ENCODE measurements at places on chromosomes 6 and 20.

DNA sequence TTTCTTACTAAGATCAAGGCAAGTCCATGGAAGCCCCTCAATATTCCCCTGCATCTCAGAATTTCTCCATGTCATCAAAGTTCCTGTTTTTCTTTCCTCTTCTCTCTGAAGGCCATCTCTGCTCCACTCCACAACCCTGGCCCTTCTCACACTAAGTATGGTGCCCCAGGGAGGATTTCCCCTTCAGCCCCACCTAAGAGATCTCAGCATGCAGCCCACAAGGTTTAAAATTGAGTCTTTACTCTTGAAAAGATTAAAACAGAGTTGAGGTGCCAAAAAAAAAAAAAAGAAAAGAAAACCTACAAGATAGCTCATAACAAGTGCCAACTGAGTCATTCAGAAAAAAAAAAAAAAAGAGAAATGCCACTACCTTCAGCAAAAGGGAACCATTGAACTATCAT is 36.5 kb upstream of the TNFAIP3 start:
- DNase-seq = no peak

DNA sequence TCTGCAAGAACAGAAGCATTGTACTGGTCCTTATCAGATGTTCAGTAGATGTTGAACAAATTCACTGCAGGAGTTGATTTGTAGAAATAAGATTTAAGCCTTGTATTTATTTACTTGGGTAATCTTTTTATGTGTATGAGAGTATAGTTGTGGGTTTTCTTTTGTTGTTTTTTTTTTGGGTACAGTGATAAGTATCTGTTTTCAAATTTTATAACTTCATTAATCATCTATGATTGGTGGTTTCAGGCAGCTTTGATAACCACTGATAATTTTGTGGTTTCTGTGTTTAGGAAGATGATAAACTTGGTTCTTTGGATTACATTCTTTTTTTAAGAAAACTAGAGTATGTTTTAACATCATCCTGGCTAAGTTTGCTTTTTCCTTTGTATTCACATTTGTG is 2.8 kb downstream of the AFDN start:
- no peak for DNase-seq

DNA sequence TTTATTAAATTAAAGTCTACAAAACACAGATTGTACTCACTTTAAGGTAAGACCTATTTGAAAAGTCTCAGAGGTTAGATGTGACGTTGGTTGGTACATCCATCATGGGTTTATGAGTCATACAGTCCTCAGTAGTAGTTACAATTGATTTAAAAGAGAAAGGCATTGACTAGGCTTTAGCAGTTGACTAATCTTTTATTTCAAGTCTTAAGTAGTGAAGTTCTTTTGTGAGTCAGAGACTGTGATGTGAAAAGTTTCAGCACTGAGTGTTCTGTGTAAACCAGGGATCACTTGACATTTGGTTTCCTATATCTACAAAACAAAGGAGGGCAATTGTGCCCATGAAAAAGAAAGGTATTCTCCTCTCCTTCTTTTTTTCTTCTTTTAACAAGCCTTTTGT is 221.3 kb downstream of the GRIK2 start:
- DNase-seq = no peak

- no peak for DNase-seq
These were observed 212.9 kb downstream of the QKI start for GRCh38 chr6:163627274-163628062.

- peak; percentile 2 for DNase-seq
These were observed 26.5 kb downstream of the BCKDHB start for GRCh38 chr6:80133020-80133419.

- DNase-seq = no peak
These were observed 193.7 kb downstream of the CDH4 start for GRCh38 chr20:61445741-61446140.

DNA sequence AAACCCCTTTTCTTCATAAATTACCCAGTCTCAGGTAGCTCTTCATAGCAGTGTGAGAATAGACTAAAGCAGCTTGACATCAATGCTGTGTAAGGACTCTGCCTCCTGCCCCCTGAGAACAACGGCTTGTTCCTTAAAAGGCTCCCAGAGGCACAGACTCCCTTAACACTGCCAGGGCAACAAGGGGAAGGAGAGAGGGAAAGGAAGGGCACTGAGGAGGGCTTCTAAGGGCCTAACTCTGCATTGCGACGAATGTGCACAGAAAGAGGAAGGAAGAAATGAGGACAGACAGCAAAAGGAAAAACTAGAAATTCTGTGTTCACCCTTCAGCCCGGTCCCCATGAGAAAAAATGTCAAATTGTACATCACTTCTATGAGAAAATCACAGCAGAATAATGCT is 74.0 kb downstream of the AGPAT4 start:
- DNase-seq = no peak

- no peak for DNase-seq
These were observed 1.2 kb upstream of the EIF6 start for GRCh38 chr20:35285806-35286076.

- DNase-seq = no peak
These were observed 92.9 kb downstream of the VEGFA start for GRCh38 chr6:43862925-43863324.

- DNase-seq = no peak
These were observed 30.9 kb upstream of the TBC1D7 start for GRCh38 chr6:13359287-13359686.

DNA sequence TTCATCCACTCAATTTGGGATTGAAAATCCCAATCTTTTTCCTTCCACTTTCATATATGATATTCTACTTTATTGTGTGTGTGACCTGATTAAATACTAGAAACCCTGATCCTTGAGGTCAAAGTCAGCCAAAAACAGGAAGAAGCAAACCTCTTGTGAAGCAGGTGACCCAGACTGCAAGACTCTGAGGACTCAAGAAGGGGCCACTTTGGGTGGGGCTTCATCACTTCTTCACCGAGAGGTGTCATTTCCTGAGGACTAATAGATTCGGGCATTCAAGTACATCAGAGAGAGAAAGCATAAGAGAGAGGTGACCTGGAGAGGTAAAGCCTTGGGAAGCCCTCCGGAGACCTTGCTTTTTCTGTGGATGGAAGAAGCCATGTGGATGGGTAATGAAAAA is 129.0 kb downstream of the CFAP61 start:
- DNase-seq = no peak

DNA sequence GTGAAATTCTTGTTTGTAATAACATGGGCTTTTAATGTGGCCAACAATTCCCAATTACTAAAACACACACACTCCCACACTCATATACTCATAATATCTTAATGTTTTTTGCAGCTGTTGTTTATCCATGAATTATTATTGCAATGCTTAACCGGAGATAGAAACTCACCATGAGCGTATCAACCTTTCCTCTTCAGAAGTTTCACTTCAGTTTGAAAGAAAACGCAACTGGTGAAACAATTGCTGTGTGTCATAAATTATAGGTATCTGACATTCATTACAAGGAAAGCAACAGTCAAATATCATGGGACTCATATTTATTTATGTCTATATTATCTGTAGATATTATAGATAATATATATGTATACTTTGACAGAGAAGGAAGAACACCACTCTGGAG is 104.1 kb downstream of the HDGFL1 start:
- no peak for DNase-seq

DNA sequence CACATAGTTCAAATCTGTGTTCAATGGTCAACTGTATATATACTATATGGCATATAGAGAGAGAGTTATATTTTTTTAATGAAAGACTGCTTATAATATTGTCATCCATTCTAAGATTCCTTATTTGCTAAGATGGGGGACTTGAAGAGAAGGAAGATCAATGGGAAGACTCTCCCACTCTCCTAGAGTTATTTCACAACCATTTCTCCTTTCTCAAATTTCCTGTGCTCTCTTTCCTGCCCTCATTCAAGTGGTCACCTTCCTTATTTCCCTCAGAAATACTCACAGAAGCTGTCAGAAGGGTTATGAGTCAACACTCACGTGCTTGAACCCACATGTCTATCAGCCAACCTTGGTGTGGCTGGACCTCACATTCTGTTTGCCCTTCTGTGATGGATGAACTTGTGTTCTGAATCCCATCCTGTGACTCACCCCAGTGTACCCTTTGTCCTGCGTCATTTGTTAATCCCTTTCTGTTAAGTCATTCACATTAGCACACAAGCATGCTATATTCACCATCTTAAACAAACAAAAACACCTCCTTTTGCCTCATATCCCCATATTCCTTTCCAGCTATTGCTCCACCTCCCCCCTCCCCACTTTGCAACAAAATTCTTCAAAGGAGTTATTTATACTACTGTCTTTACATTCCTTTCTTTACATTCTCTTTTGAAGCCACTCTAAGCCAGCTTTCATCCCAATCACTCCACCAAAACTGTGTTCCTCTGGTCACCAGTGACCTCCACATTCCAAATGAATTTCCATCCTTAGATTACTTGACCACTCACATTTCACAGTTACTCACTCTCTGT is 279.3 kb upstream of the TCF21 start:
- DNase-seq = no peak

GRCh38 chr6:107493158-107494057 is 3.5 kb downstream of the SOBP start:
- peak; percentile 49 for DNase-seq

DNA sequence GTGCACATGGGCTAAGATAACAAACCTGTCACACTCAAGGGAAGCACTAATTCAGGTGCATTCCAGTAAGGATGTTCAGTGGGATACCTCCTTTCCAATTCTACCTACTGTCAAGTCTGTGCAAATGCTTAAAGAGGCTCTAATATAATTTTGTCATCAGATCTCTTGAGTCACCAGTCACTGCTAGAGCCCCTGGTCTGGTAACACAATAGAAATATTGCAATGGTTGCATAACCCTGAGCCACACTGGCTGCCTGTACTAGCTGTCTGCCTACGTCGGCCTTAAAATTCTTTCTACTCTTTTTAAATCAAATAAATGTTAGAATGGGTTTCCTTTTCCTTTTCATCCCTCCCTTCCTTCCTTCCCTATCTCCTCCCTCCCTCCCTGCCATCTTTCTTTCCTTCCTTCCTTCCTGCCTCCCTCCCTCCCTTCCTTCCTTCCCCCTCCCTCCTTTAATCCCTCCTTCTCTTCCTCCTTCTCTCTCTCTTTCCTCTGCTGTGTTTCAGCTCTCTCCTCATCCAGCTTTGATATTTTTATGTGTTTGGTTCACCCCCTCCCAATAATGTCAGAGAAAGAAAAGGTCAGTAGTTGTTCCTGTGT is 28.1 kb upstream of the OLIG3 start:
- DNase-seq = no peak

- no peak for DNase-seq
These were observed 2.3 kb upstream of the RAMACL start for GRCh38 chr6:166588691-166589336.

- no peak for DNase-seq
These were observed 22.3 kb upstream of the IER3 start for GRCh38 chr6:30766461-30767157.

GRCh38 chr20:17533396-17533795 is 2.2 kb upstream of the BFSP1 start:
- no peak for DNase-seq

GRCh38 chr20:32528905-32529670 is 56.0 kb downstream of the NOL4L start:
- no peak for DNase-seq

- DNase-seq = no peak
These were observed 325.5 kb upstream of the CITED2 start for GRCh38 chr6:139699911-139700310.

DNA sequence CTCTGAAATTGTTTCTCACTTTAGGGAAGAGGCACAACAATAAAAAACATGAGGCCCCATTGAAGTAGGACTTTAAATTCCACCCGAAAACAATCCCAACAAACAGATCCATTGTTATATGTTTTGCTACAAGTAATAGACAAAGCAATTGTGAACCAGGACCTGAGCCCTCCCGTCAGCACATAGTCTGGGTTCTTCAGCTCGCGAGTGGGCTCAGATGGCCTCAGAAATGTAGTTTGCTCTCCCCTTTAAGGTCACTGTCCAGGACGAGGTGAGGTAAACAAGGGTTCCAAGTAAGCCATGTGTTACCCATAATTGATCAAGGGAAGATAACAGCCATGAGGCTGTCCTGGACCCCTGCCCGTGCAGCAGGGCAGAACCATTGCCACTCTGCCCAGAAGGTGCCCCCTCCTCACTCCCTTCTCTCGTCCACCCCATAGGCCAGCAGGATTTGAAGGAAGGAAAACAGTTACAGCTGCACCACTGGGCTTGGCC is 160.1 kb upstream of the QKI start:
- DNase-seq = no peak

- DNase-seq = no peak
These were observed 1.3 kb upstream of the REPS1 start for GRCh38 chr6:138989098-138989983.

- DNase-seq = peak; percentile 41
These were observed 804 bp downstream of the ELOVL5 start for GRCh38 chr6:53347921-53348370.

DNA sequence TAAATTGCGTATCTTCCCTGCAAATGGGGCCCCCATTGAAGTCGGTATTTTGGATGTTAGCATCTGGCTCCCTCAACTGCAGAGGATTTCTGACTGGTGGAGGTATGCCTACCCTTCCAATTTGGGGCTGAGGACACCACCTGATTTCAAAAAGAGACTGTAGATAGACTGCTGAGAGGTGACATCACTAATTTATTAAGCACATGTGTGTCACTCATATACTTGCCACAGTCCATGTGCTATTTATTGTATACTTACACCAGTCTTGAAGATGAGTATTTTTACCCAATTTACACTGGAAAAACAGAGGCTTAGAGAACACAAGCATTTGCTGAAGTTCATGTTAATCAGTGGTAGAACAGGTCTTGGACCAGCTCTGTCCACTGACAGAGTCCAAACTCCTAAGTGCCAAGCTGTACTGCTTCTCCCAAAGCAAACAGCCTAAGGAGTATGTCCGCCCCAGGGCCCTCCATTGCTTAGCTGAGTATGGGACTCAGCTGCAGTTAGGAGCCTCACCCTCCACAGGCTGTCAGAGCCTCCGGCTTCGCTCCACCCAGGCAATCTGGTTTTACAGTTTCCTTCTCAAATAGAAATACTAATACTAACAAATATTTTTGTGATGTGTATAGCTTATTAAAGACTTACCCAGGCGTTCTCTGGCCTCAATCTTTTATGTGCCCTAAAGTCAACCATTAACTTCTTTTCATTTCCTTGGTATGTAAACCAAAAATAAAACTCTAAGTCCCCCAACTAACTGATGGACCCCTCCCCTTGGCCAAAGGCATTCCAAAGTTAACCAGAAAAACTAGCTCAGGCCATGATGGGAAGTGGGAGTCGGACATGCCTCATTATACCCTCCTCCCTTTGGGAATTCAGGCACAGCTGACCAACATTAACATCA is 17.5 kb downstream of the RIN2 start:
- DNase-seq = no peak

DNA sequence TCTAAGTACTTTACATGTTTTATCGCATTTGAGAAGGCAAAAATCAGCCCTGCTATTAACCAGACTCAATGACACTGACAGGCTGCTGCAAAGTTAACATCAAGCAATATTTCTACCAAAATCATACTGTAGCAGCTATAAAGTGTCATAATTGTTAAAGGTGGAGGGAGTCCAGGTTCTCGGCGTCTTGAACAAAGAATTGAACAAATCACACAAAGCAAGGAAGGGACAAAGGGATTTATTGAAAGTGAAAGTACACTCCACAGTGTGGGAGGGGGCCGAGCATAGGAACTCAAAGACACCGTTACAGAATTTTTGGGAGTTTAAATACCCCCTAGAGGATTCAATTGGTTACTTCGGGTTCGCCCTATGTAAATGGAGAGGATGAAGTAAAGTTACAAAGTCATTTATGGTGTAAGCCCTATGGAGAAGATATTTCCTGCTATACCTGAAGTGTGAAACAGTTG is 12.9 kb upstream of the ZNF391 start:
- DNase-seq = no peak

GRCh38 chr6:36139431-36139830 is 9.1 kb downstream of the MAPK13 start:
- peak; percentile 80 for DNase-seq
